Astrocyte of the spinal cord (primary cell): ENCODE measurements at places on chromosomes 1 and 21.

DNA sequence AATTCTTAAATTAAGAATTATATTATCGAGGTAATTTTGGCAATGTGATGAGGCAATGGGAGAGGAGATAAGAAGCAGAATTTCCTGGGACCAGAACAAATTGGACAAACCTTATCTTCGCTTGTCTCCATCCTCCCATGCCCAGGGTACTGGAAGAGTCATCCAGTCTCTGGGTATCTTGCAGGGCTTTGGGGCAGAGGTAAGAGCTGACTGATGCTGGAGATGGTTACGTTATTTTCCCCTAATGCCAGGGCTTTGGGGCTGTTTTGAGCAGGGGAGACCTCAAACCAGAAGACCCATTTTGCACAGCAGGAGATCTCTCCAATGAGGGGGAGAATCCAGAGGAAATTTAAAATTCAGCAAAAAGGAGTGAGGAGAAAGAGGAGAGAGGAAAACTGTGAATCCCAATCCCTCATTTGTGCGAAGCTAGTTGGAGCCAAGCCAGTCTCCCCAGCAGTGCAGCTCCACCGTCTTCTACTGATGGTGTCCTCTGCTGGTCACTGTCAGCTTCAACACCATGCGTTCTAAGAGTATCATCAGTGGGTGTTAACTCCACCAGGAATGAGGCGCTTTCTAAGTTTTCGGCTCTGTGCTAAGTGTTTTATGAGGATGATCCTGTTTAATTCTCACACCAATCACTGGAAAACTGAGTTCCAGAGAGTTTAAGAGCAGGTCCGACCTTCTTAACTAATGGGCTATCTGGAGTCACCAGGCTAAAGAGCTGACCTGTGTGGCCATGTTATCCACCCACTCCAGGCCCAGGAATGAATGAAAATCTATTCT lies 86.8 kb upstream of the CD34 start:
- peak; percentile 65 for DNase-seq

DNA sequence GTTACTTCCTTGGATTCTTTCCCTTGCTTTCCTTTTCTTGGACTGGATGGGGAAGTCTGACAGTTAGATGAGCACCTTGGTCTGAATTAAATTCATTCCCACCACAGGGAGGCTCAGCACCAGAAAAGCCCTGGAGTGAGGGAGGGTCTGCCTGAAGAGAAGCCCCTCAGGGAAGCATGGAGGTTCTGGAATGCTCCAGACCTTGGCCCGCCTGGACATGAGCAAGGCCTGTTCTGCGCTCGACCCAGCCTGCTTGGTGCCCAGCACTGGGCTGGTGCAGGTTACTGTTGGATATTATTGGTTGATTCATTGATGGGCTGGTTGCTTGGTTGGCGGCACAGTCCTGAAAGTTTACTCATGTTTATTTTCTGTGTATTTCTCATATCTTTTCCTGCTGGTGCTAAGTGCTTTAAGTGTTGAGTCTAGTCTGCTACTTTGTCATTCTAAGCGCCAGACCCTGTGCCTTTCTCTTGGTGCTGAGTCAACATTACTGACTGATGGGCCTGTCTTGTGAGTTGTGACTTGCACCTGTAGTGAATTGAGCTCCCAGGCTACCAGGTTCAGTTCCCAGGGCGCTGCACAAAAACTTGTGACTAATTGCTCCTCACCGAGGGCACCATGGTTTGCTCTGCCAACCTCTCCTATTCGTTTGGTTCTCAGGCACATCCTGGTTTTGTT lies 538.5 kb downstream of the KIF26B start:
- no peak for DNase-seq

DNA sequence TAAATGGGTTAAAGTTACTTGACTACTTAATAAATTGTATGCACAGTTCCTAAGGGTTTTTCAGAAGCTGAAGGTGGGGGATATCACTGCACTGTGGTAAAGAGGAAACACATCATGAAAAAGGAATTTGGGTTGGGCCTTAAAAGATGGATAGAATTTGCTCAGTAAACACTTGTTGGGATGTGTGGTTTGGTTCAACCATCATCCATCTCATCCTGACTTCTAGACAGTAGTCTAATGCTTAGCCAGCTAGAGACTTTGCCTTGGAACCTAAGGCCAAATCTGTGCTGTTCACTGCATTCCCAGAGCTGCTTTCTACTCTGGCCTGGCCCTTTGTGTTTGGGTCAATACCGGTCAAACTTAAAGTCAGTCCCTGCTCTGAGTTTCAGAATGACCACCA lies 30.6 kb downstream of the LY9 start:
- peak; percentile 36 for DNase-seq

- DNase-seq = no peak
These were observed 515.6 kb downstream of the NEGR1 start for GRCh38 chr1:71766748-71767147.

DNA sequence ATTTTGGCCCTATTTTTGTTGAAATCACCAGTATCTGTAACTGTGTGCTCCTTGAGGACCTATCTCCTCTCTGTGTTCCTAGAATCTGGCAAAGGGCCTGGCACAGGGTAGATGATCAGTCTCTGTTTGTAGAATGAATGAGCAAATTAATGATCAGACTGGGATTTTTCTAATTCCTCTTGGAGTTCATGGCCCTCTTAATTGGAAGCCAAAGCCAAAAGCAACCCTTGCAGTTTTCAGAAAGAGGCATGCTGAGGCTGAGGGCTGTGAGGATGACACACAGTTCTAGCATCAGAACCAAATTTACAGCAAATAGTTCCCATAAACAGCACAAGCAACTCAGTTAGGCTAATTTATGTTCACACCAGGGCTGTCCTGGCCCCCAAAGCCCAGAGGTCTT lies 111.1 kb upstream of the BEND5 start:
- DNase-seq = no peak

DNA sequence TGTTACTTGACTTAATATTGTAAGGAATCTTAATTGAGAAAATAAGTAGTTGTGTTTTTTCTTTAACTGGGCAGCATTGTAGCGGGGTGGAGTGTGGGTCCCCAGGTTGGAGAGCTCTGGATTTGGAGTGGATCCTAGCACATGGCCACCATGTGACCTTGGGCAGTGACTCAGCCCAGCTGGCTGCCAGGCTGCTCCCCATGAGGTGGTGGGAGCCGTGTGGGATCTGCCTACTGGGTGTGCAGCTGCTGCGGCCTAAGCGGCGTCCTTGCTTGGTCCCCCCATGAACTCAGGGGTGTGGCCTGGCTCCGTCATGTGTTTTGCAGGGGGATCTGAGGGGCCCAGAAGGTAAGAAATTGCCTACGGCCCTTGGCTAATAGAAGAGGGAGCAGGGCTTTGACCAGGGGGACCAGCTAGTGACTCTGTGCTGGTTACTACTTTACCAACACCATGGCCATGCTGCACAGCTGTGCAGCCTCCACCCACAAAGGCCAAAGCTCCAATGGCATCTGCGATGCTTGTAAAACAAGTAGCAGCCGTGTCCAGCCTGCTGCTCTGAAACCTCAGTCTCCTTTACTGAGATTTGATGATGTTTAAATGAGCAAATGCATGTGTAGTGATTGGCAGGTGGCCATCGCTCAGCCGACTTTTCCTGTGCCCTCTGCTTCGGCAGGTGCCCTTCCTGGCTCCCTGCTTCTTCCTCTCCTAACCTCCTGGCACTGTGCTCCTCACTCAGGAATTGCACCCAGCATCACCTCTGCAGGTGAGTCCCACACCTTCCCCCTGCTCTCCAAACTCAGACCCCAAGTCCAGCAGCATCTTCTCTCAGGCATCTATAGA lies 68.3 kb downstream of the ADARB1 start:
- peak; percentile 85 for DNase-seq

DNA sequence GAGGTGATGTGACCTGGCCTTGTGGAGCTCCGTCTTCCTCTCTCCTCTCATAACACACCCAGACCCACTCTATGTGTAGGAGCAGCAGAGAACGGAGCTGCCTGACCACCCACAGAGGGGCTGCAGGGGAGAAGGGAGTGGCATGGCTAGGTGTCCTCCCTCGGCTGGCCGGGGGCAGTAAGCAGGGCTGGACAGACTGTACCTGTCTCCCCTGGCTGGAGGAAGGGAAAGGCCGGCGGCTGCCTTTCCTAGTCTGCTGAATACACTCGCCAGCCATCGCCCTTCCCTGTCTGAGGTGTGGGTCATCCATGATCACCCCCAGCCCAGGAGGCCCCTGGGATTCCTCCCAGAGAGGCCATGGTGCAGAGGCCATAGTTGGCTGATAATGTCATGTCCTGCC lies 187.2 kb upstream of the AJAP1 start:
- DNase-seq = no peak

GRCh38 chr1:54668567-54668966 lies 27.0 kb downstream of the MROH7 start:
- DNase-seq = no peak

GRCh38 chr1:43338001-43338400 lies 383 bp downstream of the MPL start:
- no peak for DNase-seq

DNA sequence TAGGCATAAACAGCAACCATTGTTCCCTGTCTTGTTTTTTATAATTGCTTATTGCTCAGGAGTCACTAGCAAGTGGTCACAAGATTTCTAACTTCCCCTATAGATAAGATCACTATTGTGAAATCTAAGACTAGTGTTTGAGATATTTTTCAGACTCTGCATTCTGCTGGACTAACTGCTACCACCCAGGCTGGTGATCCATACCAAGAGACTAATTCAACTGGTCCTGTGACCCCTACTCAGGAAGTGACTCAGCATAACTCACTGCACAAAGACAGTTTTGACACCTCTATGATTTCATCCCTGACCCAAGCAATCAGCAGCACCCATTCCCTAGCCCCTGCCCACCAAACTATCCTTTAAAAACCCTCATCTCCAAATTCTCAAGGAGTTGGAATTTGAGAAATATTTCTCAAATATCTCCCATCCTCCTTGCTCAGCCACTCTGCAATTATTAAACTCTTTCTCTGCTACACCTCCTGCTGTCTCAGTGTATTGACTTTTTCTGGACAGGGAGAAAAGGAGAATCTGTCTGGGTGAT lies 52.7 kb downstream of the TRIM33 start:
- DNase-seq = peak; percentile 43
